Panc1 (cell line): ENCODE measurements at places on chromosomes 2 and 18. TPM values are rescaled to one million over a fixed set of nuclear protein-coding genes. Genes with fewer than 3 reads are reported as not detected.

The SALL3 gene
- not detected for total RNA-seq

The SKOR2 gene
- total RNA-seq, result not detected

GRCh38 chr2:206115026-206115578 lies 29.1 kb upstream of the INO80D start:
- DNase-seq, result no peak
- no peak overlapping the region for H3K27ac ChIP-seq
- H3K4me1 ChIP-seq, result no peaks in the 10 kb centered on the region
- H3K36me3 ChIP-seq, result no peaks in the 10 kb centered on the region; the same call in 1 of the 2 replicates
- no peak overlapping the region for H3K4me3 ChIP-seq

The SPOPL gene
- 21.8 TPM for total RNA-seq

GRCh38 chr2:158013891-158014290 lies 87.8 kb upstream of the UPP2 start:
- H3K36me3 ChIP-seq, result no peaks in the 10 kb centered on the region
- DNase-seq, result no peak
- no peak overlapping the region for H3K27ac ChIP-seq
- peaks cover 2% of the 10 kb centered on the region for H3K27me3 ChIP-seq
- no peak overlapping the region for H3K4me3 ChIP-seq
- no peaks in the 10 kb centered on the region for H3K4me1 ChIP-seq

DNA sequence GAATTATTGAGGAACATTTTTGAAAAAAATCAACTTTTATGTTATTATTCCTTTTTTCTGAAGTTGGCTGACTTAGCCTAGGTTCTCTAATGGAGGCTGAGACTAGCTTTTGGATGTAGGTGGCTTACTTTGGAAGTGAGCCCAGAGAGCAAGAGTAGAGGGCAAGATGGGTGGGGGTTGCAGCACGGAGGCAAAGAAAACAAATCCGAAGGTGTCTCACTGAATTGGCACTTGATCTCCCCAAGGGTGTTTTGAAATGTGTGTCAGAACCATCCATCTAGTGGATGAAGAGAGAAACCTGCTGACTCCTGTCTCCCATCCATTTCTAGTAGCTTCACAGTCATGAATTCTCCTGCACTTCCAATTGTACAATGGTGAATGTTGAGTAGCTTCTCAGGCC lies 390.7 kb downstream of the TMEM182 start:
- no peak overlapping the region for H3K4me3 ChIP-seq
- DNase-seq, result no peak
- no peak overlapping the region for H3K27ac ChIP-seq
- H3K36me3 ChIP-seq, result no peaks in the 10 kb centered on the region
- H3K27me3 ChIP-seq, result peaks cover 3% of the 10 kb centered on the region; the same call in 1 of the 2 replicates
- no peaks in the 10 kb centered on the region for H3K4me1 ChIP-seq

GRCh38 chr2:134161170-134161547 lies 92.7 kb upstream of the MGAT5 start:
- no peak overlapping the region for H3K27ac ChIP-seq
- H3K36me3 ChIP-seq, result no peaks in the 10 kb centered on the region
- no peaks in the 10 kb centered on the region for H3K4me1 ChIP-seq
- no peak for DNase-seq

DNA sequence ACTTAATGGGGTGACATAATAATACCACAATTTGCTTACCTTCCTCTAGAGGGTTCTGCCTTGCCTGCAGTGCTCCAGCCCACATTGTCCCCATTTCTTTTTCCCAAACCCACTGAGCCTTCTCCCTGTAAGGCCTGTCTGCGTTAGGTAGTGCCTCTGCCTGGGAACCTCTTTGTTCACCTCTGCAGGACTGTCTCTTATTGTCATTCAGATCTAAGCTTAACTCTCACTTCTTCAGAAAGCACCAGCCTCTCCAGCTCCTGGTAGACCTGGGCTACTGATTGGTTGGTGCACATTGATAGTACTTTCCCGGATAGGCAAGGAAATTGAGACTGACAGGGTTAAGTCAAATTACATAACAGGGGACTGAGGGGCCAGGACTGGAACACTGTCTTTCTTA lies 49.1 kb downstream of the CCDC85A start:
- no peaks in the 10 kb centered on the region for H3K4me1 ChIP-seq
- no peaks in the 10 kb centered on the region for H3K27me3 ChIP-seq
- no peaks in the 10 kb centered on the region for H3K36me3 ChIP-seq

GRCh38 chr2:207929923-207930322 lies 95.4 kb downstream of the PLEKHM3 start:
- no peaks in the 10 kb centered on the region for H3K27me3 ChIP-seq
- no peak overlapping the region for H3K27ac ChIP-seq
- DNase-seq, result no peak
- H3K36me3 ChIP-seq, result no peaks in the 10 kb centered on the region
- no peaks in the 10 kb centered on the region; the same call in 1 of the 2 replicates for H3K4me1 ChIP-seq

The CGREF1 gene
- 10.1 TPM for total RNA-seq

- H3K27me3 ChIP-seq, result peaks cover 18% of the 10 kb centered on the region
- H3K4me1 ChIP-seq, result no peaks in the 10 kb centered on the region
- no peak for DNase-seq
- no peaks in the 10 kb centered on the region; the same call in 1 of the 2 replicates for H3K36me3 ChIP-seq
- no peak overlapping the region for H3K27ac ChIP-seq
- H3K4me3 ChIP-seq, result no peak overlapping the region
These were observed 4.9 kb downstream of the STAT4 start for GRCh38 chr2:191145769-191146471.

The CHAC2 gene
- 7.6 TPM for total RNA-seq

- no peak for DNase-seq
- no peak overlapping the region for H3K27ac ChIP-seq
- no peaks in the 10 kb centered on the region for H3K4me1 ChIP-seq
- no peak overlapping the region for H3K4me3 ChIP-seq
- H3K27me3 ChIP-seq, result no peaks in the 10 kb centered on the region
These were observed 51.2 kb upstream of the UBE2F start for GRCh38 chr2:237915576-237915975.

The NEMP2 gene
- total RNA-seq, result 12.0 TPM

- H3K4me1 ChIP-seq, result no peaks in the 10 kb centered on the region
- no peak for DNase-seq
- H3K27ac ChIP-seq, result no peak overlapping the region
- H3K27me3 ChIP-seq, result no peaks in the 10 kb centered on the region
These were observed 435.8 kb upstream of the DDX18 start for GRCh38 chr2:117378653-117379052.

DNA sequence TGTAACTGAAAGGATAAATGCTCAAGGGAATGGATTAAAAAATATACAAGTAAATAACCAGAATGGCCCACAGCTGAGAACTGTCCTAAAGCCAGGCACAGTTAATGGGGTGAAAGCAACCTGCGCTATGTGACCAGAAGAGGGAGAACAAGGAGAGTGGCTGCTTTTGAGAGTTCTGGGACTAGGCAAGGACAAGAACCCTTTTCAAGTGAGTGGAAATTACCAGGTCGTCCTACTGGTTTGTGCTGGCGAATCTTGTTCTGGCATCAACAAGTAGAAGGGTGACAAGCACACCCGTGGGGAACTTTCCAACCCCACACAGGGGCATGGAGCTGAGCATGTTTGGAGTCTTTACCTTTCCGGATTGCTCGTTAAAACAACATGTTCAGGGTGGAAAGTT lies 82.8 kb downstream of the TMEM17 start:
- H3K27ac ChIP-seq, result no peak overlapping the region
- no peaks in the 10 kb centered on the region for H3K4me1 ChIP-seq
- H3K27me3 ChIP-seq, result no peaks in the 10 kb centered on the region
- no peak overlapping the region for H3K4me3 ChIP-seq
- no peaks in the 10 kb centered on the region for H3K36me3 ChIP-seq
